ENCODE measurements at places on chromosomes 16 and 17.

DNA sequence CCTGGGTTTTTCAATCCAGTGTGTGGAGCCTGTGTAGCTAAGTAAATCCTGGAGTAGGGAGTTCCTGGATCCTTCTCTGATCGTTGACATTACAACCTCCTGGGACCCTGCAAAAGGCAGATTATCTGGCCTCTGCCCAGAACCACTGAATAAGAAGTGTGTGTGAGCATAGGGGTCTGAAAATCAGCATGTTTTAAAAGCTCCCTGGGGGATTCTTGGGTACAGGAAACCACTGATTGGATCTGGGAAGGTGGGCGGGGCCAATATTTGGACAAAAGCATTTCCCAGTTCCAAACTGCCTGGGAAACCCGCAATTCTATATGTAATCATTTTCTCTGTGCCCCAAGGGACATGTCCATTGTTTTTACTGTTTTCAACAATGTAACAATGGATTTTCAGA lies 27.2 kb upstream of the BEAN1 start:
- no peak for DNase-seq

DNA sequence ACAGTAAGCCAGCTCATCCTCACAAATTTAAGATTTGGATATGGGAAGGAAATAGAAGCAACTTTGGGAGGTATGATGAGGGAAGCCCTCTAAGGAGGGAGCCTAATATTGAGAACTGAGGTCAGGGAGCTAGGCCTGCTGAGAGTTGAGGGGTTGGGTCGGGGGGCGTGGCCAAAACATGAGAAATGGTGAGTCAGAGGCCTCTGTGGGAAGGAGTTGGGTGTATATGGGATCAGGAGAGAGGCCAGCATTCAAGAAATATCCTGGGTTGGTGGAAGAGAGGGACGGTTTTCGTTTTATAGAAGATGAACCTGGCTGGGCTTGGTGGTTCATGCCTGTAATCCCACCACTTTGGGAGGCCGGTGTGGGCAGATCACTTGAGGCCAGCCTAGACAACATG lies 48.4 kb downstream of the CLEC16A start:
- DNase-seq = no peak

GRCh38 chr17:77467521-77467920 lies 326.8 kb downstream of the SEC14L1 start:
- DNase-seq = no peak

- DNase-seq = no peak
Observed at GRCh38 chr16:84489131-84489530, 15.3 kb downstream of the MEAK7 start.

DNA sequence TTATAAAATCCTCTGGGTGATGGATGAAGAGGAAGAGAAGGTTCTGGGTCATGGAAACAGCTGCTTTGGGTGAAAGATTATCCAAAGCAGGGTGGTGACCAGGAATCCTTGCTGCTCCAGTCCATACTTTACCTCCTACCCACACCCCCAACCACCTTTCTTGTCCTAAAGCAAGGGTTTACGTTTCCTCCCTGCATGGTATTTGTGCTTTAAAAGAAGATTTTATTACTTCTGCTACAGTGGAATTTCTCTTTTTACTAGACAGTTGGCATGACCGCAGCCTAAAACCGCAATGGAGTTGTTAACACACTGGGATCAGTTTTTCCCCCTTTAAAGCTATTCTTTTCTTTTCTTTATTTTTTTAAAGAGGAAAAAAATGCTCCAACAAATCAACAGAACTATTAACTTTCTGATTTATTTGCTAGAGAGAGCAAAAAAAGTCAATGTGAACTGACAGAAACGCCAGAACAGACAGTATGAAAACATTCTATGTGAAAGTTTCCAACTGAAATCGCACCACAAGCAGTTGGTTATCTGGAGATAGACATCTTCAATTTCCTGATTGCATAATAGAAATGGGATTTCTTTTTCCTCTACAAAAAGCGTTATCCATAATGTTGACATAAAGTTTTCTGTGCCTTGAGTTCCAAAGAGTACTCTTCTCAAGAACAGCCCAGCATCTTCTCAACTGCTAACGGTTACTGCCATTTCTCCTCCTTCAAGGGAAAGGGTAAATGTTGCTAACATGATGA lies 236.0 kb downstream of the IRX3 start:
- DNase-seq = no peak

- no peak for DNase-seq
Observed at GRCh38 chr16:84228256-84228838, 11.5 kb downstream of the KCNG4 start.

- no peak for DNase-seq
Observed at GRCh38 chr16:89197633-89198416, 2.5 kb downstream of the SLC22A31 start.

- no peak for DNase-seq
Observed at GRCh38 chr16:29014561-29015069, 29.8 kb downstream of the LAT start.

GRCh38 chr17:75325827-75326225 lies 36.6 kb upstream of the SLC25A19 start:
- DNase-seq = no peak

- DNase-seq = no peak
Observed at GRCh38 chr17:60825351-60825750, 147.7 kb downstream of the BCAS3 start.

- DNase-seq = no peak
Observed at GRCh38 chr16:67040166-67040565, 11.2 kb downstream of the CBFB start.

- no peak for DNase-seq
Observed at GRCh38 chr16:13708347-13709120, 211.4 kb upstream of the ERCC4 start.

- no peak for DNase-seq
Observed at GRCh38 chr16:10980813-10981212, 36.4 kb downstream of the CLEC16A start.

- DNase-seq = no peak
Observed at GRCh38 chr16:81621496-81621895, 157.6 kb upstream of the PLCG2 start.

DNA sequence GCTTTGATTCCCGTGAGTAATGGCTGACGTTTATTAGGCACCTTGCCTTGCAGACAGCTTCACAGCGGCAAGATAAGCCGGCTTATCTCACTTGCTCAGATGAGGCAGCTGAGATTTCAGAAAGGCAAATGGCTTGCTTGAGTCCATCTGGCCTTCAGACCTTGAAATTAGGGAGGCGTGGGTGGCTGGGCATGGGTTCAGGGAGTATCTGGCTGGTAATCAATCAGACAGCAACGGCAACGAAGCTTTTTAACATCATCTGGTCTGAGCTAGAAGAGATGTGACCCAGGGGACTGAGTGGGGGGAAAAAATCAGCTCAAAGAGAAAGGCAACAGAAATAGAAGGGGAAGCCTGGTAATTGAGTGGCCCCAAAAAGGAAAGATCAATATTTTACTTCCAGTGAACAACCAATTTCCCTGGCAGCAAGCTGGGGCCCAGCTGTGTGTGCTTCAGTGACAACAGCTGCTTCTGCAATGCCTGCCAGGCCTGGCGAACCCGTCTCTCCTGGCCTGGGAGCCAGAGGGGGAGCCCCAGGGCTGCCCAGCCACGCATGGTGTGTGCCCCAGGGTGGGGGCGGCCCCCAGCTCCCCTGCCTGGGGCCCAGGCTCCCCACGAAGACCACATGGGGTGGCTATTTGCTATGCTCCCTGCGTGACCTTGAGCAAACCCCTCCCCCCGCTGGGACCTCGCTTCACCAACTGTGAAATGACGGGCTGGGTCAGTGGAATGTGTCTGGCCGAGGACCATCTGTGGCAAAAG lies 34.0 kb downstream of the RAB11FIP4 start:
- DNase-seq = no peak

DNA sequence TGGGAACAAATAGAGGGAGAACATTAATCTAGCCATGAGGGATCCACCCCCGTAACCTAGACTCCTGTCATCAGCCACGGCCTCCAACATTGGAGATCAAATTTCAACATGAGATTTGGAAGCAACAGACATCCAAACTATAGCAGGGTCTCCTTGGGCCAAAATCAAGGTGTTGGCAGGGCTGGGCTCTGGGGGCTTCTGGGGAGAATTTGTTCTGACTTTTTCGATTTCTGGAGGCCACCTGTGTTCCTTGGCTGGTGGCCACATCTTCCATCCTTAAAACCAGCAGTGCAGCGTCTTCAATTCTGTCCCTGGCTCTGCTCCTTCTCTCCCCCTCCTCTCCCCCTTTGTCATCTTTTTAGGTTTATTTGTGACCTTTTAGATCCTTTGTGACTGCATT lies 546.2 kb downstream of the WWOX start:
- no peak for DNase-seq

- peak; percentile 61 for DNase-seq
Observed at GRCh38 chr16:87855852-87856715, 13.2 kb downstream of the SLC7A5 start.

- DNase-seq = no peak
Observed at GRCh38 chr16:69937465-69937951, 13.6 kb upstream of the CLEC18A start.

DNA sequence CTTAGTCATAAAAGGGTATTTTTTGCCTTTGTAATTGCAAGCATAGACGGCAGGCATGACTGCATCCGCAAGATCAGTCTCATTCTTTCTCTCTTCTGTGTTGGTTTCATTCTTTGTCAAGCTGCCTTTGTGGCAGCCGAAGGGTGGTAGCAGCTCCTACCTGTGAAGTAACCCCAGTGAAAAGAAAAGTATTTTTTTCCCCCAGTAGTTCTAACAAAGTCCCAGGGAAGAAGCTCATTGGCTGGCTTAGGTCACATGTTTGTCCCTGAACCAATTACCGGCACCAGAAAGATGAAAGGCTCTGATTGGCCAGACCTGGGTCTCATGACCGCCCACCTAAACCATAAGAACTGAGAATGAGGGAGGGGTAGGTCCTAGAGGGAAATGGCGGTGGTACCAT lies 110.7 kb downstream of the RAP1GAP2 start:
- no peak for DNase-seq

GRCh38 chr16:31537362-31538242 lies 9.9 kb downstream of the AHSP start:
- DNase-seq = no peak

DNA sequence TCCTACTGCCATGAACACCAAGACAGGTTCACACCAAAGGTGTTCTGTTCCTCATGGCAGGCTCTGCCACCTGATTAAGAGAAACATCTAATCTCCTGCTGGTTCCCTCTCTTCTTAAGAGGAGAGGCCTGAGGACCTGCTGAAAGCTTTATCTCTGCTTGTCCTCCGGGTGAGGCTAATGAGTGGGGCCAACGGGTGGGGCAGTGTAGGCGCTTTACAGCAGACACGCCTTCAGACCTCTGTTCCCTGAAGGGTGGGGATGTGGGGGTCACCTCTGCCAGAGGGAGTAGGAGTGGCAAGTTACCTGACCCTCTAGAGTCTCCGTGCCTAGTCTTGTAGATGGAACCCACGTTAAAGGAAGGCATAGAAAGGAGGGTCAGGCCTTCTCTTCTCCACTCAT lies 4.2 kb upstream of the MRM1 start:
- no peak for DNase-seq

GRCh38 chr16:83533193-83533592 lies 274.6 kb upstream of the HSBP1 start:
- DNase-seq = no peak
